ENCODE measurements at places on chromosomes 12 and 14.

DNA sequence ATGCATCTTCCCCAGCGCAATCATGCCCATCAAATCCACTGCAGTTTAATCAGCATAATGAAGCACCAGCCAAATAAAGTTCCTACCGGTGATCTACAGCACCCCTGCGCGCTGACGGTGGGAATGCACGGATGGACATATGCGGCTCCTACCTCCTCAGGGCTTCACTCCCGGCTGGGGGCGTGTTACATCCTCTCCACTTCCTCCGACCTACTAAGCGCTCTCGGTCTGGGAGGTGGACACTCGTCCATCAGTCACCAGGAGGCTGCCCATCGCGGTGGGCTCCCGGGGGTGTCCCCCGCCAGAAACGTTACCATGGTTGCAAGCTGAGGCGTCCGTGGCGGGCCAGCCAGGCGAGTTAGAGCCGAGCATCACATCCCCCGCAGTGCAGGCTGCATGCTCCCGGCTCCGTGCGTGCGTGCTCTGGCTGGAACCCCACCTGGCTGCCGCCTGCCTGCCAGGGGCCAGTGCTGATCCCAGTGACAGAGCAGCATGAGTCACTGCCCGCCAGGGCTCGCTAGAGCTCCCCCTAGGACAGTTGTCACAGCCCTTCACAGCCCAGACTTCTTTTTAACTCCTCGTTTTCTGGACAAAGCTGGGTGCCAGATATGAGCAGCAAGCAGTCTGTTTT lies 73.0 kb downstream of the CIT start:
- DNase-seq, result peak; percentile 83

GRCh38 chr14:20733684-20734429 lies 11.8 kb upstream of the EDDM3A start:
- no peak for DNase-seq

GRCh38 chr12:113347892-113348291 lies 10.5 kb upstream of the PLBD2 start:
- DNase-seq, result no peak

DNA sequence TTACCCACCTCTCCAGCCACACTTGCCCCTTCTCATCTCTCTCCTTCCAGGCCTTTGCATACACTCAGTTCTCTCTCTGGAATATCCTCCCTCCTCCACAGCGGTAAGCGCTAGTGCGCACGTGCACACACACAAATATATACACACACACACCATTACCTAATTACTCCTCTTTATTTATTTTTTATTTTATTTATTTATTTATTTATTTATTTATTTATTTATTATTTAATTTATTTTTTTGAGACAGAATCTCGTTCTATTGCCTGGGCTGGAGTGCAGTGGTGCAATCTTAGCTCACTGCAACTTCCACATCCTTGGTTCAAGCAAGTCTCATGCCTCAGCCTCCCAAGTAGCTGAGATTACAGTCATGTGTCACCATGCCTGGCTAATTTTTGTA lies 11.7 kb downstream of the ASIC1 start:
- no peak for DNase-seq

DNA sequence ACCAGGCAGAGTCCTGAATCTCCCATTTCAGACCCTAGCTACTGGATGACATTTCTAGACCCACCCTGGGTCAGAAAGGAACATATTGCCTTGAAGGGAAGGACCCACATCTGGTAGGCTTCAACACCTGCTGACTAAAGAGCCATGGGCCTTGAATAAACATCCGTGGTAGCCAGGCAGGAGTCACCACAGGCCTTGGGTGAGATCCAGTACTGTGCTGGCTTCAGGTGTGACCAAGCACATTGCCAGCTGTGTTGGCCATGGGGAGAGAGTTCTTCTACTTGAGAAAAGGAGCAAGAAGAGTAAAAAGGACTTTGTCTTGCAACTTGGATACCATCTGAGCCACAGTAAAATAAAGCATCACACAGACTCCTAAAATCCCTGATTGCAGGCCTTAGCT lies 332.6 kb downstream of the SLC16A7 start:
- no peak for DNase-seq

DNA sequence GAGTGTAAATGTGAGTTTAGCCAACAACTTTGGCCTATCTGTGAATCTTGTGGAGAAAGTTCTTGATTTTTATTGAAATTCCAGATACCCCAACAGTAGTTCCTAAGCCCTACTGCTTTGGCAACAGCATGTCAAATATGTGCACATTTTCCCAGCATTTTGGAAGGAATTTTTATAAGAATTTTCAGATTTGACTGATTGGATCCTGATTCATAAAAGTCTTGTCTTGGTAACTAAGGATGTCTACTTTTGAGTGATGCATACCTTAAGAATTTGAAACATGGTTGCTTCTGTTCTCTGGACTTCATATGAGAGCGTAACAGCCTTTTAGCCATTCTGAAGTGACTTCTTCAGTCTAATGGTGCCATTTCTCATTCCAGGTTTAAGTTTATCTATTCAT lies 106.7 kb downstream of the ANO4 start:
- no peak for DNase-seq

- no peak for DNase-seq
Measured at GRCh38 chr14:104034976-104035699, 50.4 kb upstream of the ASPG start.

Data from right hindlimb (tissue), 1 donor.